Neural crest cell (in vitro differentiated cells): ENCODE measurements at places on chromosomes 11 and 22.
A peak's percentile ranks its signal among the peaks of the same experiment; 100 is the strongest.

GRCh38 chr11:110773442-110773841 is 61.2 kb upstream of the ARHGAP20 start:
- DNase-seq = no peak

DNA sequence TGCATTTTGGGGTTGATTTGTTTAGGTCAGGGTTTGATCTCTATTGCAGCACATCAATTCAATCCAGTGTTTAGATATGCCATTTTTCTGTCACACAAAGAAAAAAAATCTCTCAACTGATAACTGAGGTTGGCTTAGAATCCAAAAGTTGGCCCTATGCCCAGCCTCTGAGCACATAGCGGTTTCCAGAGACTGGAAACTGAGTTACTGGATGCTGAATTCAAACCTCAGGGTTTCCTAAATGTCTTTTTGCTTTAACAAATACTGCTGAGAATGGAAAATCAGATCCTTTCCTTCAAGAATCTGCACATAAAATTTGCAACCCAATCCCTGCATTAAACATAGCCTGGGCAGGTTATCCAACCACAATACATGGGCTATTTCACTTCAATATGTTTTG is 4.0 kb downstream of the P4HA3 start:
- no peak for DNase-seq

DNA sequence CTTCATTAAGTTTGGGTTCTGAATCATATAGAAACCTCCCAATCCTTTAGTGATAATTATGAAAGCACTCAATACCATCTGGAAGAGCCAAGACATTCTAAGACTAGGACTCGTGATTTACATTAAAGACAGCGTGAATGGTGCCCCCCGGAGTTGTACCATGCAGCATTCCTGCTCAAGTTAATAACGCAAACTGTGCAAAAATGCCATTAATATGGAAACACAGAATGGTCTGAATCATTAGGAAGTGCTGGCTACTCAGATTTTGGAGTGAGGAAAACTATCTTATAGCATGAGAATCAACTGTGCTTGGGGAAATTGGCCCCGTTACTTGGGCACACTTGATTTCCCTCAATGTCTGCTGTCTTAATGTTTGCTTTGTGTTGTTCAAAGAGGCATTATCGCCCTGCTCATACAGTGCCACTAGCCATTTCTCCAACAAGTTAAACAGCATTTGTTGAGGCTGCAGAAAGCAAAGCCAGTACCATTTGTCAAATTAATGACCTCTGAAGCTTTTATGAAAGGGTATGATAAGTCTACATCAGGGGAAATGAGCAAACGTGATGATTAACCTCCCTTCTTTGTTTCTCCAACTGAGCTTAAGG is 18.5 kb upstream of the TPH1 start:
- DNase-seq = no peak

DNA sequence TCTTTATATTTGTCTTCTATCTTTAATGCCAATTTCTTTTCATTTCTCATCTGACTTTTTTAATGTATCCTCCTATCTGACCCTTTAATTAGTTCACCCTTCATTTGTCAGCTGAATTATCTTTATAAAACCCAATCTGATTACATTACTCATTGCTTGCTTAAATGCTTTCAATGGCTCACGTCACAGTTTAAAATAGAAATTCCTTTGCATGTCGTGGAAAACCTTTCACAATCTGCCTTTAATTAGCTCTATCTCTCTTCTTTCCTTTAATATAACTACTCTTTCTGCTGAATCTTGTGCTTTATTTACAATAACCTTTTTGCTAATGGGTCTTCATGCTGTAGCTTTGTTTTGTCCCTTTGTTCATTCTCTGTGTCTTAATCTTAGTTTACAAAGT is 125.7 kb downstream of the DYNC2H1 start:
- DNase-seq = no peak

DNA sequence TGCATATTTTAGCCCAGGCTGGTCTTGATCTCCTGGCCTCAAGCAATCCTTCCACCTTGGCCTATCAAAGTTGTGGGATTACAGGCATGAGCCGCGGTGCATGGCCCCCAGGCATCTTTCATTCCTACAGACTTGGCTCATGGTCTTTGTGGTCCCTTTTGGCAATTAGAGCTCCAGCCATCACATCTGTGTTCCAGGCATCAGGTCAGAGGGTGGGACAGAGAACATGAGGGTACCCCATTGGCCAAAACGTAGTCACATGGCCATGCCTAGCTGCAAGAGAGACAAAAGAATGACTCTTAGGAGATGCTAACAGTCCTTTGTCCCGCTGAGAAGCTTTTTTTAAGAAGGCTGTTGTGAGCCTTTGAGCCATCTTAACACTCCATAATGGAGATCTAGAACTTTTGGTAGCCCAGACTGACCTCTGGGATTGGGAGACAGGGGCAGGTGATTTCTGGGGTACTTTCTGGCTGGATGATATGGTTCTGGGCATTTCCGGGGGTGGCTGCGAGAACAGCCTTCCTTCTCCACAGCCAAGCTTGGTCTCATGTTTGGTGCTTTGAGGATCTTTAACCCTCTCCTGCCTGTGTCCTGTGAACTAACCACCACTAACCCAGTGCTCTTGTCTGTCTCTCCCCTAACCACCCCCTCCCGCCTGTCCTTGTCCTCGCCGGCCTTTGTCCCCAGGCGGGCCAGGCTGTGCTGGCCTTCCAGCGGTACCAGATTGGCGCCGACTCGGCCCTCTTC is 18.4 kb upstream of the TAB1 start:
- DNase-seq = no peak

GRCh38 chr11:61353131-61354067 is 8.3 kb downstream of the CYB561A3 start:
- DNase-seq = no peak

GRCh38 chr22:47309476-47309875 is 547.0 kb downstream of the TBC1D22A start:
- DNase-seq = no peak

DNA sequence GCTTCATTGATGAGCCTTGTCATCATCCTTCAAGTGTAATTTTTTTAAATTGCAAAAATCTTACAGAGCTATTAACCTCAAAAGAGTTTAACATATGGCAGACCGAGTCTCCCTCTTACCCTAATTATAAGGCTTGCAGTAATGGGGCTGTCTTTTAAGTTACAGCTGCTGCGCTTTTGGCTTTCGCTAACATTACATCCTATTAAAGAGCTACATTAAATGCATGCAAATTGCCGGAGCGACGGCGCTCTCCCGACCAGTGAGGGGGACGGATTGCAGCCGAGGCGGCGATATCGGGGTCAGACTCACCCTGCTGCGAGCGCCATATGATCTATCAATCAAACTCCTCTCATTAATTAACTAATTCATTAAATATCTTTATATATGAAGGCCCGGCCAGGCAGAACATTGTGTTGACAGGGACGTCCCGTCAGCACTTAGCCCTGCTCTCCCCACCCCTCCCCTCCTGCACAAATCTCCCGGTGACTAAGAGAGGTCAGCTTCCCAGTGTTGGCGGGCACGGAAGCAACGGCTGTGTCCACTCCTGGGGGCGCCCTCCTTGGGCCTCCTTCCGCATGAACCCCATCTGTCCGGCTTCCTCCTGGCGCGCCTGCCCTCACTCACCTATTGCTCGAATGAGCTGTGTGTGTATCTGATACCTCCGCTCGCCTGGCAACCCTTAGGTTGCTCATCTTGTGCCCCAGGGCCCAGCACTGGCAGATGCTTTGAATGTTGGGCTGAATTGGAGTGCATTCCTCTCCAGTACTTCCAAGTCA is 156.0 kb upstream of the CADM1 start:
- DNase-seq = no peak

- no peak for DNase-seq
Measured at GRCh38 chr11:103619938-103620337, 416.5 kb upstream of the DDI1 start.

- DNase-seq = no peak
Measured at GRCh38 chr22:40955571-40955970, 4.4 kb downstream of the RBX1 start.

- DNase-seq = no peak
Measured at GRCh38 chr11:104443387-104443786, 279.4 kb upstream of the PDGFD start.

GRCh38 chr22:37898441-37899181 is 7.5 kb upstream of the MICALL1 start:
- no peak for DNase-seq

- no peak for DNase-seq
Measured at GRCh38 chr11:74086242-74086884, 77.5 kb upstream of the UCP3 start.

DNA sequence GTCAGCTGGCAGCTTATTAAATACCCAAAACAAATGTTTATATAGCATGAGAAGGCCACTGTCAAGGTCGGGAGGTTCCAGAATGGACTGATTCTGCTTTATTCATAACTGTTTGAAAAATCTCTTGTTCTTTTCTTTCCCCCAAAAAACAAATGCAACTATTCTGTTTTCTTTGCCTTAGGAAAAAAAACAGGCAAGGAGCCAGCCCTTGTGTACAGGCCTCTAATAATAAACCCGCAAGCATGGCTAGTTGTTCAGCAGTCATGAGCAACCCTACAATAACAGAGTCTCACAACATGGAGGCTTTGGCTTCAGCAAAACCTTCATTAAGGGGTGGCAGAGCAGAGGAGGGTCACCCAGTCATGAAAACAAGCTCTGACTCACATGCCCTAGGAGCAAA is 191.7 kb downstream of the KIRREL3 start:
- DNase-seq = no peak

DNA sequence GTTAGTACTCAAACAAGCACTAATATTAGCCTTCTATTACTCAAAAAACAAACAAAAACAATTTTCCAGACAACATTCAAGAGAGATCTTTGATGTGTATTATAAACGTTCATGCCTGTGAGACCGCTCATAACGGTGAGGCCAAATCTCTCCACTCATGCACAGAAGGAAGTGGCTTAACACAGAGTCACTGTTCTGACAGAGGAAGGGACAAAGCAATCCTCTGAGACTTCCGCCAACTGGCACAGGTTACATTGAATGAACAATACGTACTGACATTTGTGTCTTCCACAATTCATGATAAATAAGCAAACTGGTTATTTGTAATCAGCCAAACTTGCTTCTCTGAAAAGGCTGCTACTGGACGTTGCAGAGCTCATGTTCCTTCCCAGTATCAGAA is 30.5 kb downstream of the CHKA start:
- no peak for DNase-seq

DNA sequence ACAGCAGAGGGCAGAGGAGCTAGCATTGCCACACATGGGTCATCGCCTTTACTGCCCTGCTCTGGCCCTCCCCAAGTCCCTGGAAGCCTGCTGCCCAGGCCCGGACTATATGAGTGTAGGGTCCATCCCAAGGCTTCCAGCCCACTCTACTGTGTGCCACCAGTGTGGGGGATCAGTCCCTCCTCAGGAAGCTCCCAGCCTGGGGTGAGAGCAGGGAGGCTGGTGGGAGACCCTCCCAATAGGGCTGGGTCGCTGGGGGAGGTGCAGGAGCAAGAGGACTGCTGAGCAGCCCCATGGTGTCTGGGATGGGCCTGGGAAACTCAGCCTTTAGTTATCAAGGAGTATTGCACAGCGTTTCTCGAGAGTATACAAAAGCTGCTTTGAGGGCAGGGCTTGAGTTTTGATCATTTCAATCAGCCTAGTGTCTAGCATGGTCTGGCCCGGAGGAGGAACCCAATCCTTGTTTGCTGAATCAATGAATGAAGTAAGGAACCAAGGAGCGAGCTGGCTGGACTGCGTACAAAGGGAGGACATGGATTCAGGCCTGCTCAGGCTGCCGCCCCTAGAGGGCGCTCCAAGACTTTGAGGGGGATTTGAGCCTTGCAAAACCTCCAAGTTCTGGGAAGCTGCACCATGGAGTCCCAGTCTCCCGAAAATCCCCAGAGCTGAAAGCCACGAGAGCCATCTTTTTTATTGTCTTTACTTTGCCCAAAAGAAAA is 89.0 kb upstream of the PARVA start:
- DNase-seq = peak; percentile 92

DNA sequence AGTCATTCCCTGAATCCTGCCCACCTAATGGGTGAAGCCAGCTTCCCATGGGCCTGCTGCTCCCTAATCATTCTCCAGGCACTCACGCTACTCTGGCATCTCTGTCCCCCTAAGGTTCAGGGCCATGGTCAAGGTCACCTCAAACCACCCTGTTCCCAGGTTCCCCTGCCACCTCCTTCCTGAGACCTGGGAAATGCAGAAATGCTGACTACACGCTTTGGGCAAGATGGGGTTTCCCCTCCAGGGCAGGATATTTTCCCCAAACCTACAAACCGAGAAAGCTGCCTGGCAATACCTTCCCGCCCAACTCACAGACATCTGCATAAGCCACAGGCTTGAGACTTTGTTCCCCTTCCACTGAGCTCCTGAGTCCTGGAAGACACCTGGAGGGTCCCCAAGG is 97.6 kb downstream of the FEZ1 start:
- DNase-seq = no peak

DNA sequence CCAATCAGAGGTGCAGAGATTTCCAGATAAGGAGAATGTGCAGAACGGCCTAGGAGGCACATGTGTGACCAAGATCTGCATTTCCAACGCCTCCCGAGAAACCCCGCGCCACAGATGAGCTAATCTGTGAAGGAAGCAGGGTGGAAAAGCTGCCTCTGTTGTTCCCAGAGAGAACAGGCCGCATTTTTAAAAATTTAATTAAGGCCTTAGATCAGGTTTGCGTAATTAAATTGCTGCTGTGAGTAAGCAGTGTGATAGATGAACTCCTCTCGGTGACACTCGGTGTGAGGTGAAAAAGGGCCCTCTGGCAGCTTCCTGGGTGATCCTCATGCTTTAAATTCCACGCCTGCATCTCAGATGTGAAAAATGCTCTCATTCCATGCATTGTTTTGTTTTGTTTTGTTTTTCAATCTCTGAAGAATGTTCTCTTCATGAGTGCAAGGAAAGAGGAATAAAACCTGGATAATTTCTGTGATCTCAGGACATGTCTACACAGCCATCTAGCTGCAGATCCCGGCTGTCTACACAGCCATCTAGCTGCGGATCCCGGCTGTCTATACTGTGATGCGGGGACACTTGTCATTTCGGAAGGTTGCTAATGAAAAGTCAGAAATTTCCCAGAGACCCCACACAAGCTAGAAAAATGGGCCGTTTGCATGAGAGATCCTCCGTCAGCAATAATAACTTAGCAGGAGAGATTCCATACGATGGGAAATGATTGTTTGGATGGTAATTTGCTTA is 1398.9 kb downstream of the BRD1 start:
- no peak for DNase-seq

- DNase-seq = no peak
Measured at GRCh38 chr11:10752061-10752460, 1.0 kb downstream of the CTR9 start.

- DNase-seq = no peak
Measured at GRCh38 chr22:46652081-46652846, 32.1 kb downstream of the GRAMD4 start.

- peak; percentile 76 for DNase-seq
Measured at GRCh38 chr22:50599816-50600455, 657 bp upstream of the MAPK8IP2 start.

DNA sequence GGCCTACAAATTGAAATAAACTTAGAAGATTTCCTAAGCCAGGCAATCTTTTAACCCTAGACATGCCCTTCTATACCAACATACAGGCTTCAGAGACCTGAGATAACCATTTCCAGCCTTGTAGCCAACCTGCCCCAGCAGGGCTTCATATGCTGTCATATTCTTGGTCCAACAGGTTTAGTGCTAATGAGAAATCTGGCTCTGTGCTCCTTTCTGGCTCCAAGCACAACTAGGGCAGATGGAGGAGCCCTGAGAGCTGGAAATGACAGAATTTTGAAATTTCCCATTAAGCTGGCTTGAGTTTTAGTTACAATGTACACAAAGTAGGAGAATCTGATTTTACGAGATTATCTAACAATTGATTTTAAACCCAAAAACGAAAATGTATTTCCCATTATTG is 323.0 kb upstream of the CCDC90B start:
- no peak for DNase-seq

GRCh38 chr11:8375460-8375859 is 111.8 kb upstream of the LMO1 start:
- no peak for DNase-seq
